ENCODE measurements at places on chromosomes 2 and 18.

GRCh38 chr2:100893392-100894104 lies 73.6 kb downstream of the NPAS2 start:
- no peak for DNase-seq

DNA sequence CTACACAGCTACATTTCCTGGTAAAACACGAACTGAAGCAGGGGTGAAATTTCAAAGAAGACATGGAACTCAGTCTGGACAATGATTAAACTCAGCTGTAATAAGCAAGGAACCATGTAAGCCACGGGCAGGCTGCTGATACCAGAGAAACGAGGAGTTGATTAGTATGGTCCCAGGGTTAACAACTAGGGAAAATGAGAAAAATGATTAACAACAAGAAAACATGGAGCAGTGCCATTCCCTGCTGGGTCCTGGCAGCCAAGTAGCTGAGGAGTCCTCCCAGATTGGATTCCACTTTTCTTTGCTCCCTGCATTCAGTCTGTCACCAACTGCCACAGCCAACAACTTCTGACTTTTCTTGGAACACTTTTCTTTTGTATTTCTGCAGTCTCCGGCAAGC lies 517.0 kb upstream of the KLHL29 start:
- DNase-seq, result no peak

GRCh38 chr2:220569112-220569897 lies 941.9 kb downstream of the SLC4A3 start:
- no peak for DNase-seq

GRCh38 chr2:56382466-56382865 lies 198.7 kb downstream of the CCDC85A start:
- DNase-seq, result no peak

- DNase-seq, result no peak
Observed at GRCh38 chr2:27029051-27029450, 3.7 kb upstream of the TMEM214 start.

Measured in activated naive CD4-positive, alpha-beta T cell (primary cell).